ENCODE measurements at places on chromosomes 3 and 15.

DNA sequence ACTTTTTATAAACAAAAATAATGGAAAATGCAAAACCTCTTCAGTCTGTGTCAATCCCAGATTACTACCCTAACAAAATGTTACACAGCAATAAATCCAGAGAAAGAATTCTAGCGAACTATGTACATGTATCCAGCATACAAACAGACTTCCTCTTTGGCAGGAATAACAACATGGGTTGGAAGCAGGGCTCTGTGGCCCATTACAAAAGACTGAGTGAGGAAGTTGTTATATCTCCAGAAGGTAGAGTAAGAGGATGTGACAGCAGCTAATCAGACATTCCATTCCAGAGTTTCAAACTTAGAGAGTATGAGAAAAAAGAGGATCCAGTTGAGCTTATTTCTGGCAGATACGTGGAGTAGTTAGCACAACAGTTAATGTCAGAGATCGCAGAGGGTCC lies 294.0 kb upstream of the PLSCR5 start:
- DNase-seq, result no peak

- DNase-seq, result peak; percentile 32
Observed at GRCh38 chr3:40490916-40491315, 14.0 kb downstream of the ZNF619 start.

GRCh38 chr15:88525418-88525817 lies 21.1 kb downstream of the DET1 start:
- no peak for DNase-seq

- no peak for DNase-seq
Observed at GRCh38 chr3:80535286-80535685, 767.5 kb upstream of the ROBO1 start.

- no peak for DNase-seq
Observed at GRCh38 chr15:39056357-39056756, 491.7 kb upstream of the RASGRP1 start.

GRCh38 chr3:13353506-13353905 lies 66.6 kb downstream of the NUP210 start:
- DNase-seq, result no peak

GRCh38 chr15:87680208-87680607 lies 576.3 kb downstream of the NTRK3 start:
- DNase-seq, result no peak

GRCh38 chr3:160060409-160061027 lies 71.9 kb downstream of the IL12A start:
- no peak for DNase-seq

GRCh38 chr3:52237006-52237656 lies 1.8 kb downstream of the TWF2 start:
- no peak for DNase-seq

DNA sequence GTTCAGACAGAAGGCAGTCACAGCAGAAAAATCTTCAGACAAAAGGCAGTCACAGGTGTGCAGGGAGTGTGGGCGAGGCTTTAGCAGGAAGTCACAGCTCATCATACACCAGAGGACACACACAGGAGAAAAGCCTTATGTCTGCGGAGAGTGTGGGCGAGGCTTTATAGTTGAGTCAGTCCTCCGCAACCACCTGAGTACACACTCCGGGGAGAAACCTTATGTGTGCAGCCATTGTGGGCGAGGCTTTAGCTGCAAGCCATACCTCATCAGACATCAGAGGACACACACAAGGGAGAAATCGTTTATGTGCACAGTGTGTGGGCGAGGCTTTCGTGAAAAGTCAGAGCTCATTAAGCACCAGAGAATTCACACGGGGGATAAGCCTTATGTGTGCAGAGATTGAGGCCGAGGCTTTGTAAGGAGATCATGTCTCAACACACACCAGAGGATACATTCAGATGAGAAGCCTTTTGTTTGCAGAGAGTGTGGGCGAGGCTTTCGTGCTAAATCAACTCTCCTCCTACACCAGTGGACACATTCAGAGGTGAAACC lies 27.6 kb downstream of the ZNF589 start:
- no peak for DNase-seq

GRCh38 chr3:47314056-47314764 lies 31.5 kb downstream of the KLHL18 start:
- no peak for DNase-seq

DNA sequence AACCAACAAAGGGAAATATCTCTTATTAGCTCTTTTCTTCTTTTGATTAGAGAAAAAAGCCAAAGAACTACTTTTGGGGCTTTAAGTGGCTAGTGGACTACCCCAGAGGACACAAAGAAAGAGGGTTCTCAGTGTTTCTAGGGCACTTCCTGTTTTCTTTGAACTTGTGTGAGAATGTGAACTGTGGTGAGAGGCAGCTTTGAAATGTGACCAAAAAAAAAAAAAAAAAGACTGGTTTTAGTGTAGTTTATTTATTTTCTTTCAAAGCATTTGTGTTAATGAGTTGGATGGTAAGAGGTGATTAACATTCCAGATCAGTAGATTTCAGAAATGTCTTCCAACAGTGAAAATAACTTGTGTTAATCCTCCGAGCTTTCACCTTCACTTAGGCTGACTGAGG lies 32.4 kb downstream of the SELENOT start:
- DNase-seq, result no peak

DNA sequence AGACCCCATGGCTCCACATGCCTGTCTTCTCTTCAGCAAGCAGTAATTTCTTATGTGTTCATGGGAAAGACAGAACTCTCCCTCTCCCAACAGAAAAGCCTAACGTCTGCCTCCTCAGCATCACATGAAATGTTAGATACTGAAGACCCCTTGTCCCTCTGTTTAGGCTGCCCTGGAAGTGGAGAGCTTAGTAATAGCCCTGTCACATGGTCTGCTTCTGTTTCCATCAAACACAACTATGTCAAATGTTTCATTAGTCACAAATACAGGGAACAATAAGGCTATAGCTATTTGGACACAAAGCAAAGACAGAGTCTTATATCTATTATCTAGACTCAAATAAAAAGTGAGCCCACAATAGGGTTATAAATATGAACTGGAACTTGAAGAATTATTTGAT lies 190.3 kb upstream of the TRIM42 start:
- DNase-seq, result no peak

GRCh38 chr3:13574798-13575451 lies 26.0 kb downstream of the FBLN2 start:
- DNase-seq, result no peak

DNA sequence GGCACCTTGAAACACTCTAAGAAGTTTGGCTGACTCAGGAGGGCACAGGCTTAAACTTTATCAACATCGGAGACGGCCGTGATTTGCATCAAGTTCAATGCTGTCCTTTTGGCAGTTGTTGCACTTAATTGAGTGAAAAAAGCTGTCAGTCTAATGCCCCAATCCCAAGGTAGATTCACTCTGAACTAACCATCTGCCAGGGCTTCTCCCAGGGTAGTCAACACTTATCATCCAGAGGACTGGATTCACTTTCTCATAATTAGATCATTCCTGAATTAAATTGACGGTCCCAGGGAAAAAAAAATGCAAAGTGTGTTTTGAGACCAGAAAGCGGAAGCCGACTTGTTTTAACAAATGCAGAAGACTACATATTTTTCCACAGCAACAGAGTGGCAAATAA lies 28.5 kb downstream of the RORA start:
- DNase-seq, result no peak

DNA sequence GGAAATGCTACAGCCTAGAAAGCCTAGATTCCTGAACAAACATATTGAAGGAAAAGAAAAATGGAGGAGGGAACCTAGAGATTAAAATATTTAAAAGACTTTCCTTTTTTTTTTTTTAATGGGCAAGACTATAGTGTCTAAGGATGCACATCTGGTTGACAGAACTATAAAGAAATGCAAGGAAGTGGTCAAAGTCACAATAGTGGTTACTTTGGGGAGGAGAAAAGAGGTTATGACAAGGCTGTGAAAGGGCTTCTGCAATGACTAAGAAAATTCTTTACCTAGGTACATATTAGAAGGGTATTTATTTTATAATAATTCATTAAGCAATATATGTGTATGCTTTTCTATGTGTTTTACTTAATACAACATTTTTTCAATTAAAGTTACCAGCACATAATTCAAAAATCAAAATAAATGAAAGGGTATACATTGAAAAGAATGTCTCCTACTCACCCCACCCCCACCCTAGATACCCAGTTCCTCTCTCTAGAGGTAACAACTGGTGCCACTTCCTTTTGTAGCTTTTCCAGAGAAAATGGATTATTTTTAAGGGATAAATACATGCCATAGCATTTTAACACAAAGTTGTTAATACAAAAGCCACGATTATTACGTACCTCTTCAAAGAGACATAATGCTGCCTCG lies 70.1 kb downstream of the HERC1 start:
- no peak for DNase-seq

GRCh38 chr3:149352556-149352955 lies 19.1 kb upstream of the TM4SF18 start:
- no peak for DNase-seq

GRCh38 chr3:55516392-55517030 lies 29.4 kb upstream of the WNT5A start:
- DNase-seq, result no peak

DNA sequence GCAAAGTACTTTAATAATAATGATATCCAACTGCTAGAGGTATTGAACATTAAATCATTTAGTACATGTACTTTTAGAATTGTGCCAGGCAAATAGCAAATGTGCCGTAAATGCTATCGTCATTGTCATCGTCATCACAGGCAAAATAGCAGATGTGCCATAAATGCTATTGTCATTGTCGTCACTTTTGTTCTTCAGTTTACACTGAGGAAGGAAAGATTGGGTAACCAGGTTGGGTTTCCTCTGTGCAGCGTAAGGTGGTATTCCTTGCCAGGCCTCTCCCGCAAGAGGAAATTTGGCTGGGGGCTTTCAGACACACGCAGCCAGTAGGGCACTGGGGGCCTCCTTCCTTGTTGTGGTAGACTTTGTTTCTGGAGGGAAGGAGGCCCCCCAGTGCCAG lies 26.4 kb downstream of the ABHD17C start:
- DNase-seq, result no peak

GRCh38 chr3:170418422-170419398 lies at the start of gene CLDN11:
Gene CLDN11 (plus strand): TSS chr3:170418868. CDS start chr3:170419067, 199 bp downstream.
- peak; percentile 59 for DNase-seq

GRCh38 chr15:59258317-59258716 lies 51.7 kb downstream of the LDHAL6B start:
- no peak for DNase-seq

DNA sequence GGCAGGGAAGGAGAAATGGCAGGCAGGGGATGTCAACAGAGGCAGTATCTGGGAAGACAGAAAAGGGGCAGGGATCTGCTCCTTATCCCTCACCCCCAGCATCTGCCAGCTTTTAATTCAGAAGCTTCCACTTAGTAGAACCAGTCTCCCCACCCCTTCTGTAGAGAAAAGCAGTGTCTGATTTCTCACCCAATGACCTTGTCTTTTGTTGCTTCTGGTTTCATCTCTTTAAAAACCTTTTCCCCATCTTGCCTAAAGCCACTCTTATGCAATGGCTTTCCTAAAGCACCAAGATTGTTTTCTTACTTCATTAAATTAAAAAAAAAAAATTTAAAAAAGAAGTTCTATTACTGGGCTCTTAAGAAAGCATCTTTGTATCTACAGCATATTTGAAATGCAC lies 27.8 kb downstream of the ARHGEF3 start:
- no peak for DNase-seq

DNA sequence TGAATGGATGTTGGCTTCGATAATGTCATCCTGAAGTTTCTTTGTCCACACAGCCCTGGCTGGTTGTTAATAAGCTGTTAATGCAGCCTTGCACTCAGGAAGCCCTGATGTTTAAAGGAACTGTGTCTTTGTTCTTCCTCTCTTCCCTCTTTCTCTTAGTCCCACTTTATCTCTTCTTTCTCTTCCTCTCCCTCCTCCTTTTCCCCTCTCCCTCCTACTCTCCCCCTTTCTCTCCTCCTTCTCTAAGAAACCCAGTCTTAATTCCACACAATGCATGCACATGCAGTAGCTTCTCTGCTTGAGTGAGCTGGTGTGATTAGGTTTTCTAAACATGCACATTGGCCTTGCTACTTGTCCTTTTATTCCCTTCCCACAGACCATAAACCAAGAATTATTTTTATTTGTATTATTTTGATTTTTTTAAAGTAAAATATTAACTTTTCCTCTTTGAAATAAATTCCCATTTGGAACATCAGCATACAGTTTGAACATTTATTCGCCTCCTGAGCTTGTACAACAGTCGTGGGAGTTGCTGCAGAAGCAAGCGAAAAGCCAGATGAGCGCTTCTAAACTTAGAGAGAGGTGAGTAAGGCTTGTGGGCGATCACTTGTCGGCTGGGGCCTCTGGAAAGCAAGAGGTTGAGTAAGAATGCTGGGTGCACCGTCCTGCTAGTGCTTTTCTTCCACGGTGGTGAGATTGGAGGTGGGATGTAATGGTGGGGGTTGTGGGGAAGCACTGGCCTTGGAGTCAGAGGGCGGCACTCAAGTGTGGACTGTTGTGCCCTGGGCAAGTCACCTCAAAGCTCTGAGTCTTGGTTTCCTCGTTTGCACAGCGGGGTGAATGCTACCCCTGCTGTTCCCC lies 7.2 kb downstream of the GHRL start:
- DNase-seq, result no peak

Measured in fibroblast of the conjunctiva (primary cell).